ENCODE measurements at places on chromosomes 5 and 9. TPM values are rescaled to one million over a fixed set of nuclear protein-coding genes. Genes with fewer than 3 reads are reported as not detected.

The PCDHB3 gene
- total RNA-seq: 0.35 TPM

The OSMR gene
- 14.6 TPM for total RNA-seq

The LHX3 gene
- not detected for total RNA-seq

The MPDZ gene
- total RNA-seq: 84.2 TPM

The F12 gene
- total RNA-seq: 1.5 TPM

The ARL10 gene
- 9.2 TPM for total RNA-seq

The PCDHB4 gene
- 0.04 TPM for total RNA-seq

The ZNF366 gene
- total RNA-seq: 0.46 TPM

The CDHR2 gene
- total RNA-seq: not detected

The PTPRD gene
- 0.60 TPM for total RNA-seq

The PRDM12 gene
- total RNA-seq: under 0.01 TPM

The ACTBL2 gene
- total RNA-seq: not detected

The NR3C1 gene
- total RNA-seq: 25.0 TPM

The SCGB3A2 gene
- total RNA-seq: not detected

The HIGD2A gene
- 42.7 TPM for total RNA-seq

The ERGIC1 gene
- total RNA-seq: 105 TPM

The PCDHGB2 gene
- 1.3 TPM for total RNA-seq

The SLC6A7 gene
- not detected for total RNA-seq

The GPR151 gene
- not detected for total RNA-seq

The IGFBPL1 gene
- 0.33 TPM for total RNA-seq

The RASEF gene
- 0.07 TPM for total RNA-seq

The SPATA31A3 gene
- total RNA-seq: not detected

The ANGPTL2 gene
- 17.8 TPM for total RNA-seq

The GFRA3 gene
- not detected for total RNA-seq

The TNFAIP8 gene
- total RNA-seq: 22.3 TPM

The IFNB1 gene
- not detected for total RNA-seq

Data from pulmonary artery endothelial cell (primary cell).